ENCODE measurements at places on chromosomes 2 and 18.

DNA sequence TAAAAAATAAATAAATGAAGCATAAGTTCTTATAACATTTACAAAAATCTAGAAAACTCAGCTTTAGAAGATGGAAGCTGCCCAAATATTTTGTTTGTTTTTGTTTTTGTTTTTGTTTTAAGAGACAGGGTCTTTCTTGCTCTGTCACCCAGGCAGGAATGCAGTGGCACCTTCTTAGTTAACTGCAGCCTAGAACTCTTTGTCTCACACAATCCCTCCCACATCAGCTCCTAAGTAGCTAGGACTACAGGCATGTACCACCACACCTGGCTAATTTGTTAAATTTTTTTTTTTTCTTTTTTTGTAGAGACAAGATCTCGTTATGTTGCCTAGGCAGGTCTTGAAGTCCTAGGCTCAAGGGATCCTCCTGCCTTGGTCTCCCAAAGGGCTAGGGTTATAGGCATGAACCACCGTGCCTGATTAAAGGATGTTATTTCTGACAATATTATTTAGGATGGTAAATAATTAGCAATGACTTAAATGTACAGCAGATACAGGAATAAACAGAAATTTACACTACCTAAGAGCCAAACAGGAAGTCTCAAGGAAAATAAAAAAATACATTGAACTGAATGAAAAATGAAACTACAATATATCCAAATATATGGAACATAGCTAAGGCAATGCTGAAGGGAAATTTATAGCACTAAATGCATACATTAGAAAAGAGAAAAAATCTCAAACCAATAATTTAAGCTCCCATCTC, 17.2 kb downstream of the SESTD1 start:
- no peak for DNase-seq

- DNase-seq, result no peak
These were observed 35.6 kb upstream of the UBE2F start for GRCh38 chr2:237931205-237931721.

- no peak for DNase-seq
These were observed 91.6 kb upstream of the RMP24 start for GRCh38 chr18:35880788-35881455.

GRCh38 chr18:42773870-42774269, 341.6 kb downstream of the RIT2 start:
- DNase-seq, result no peak

DNA sequence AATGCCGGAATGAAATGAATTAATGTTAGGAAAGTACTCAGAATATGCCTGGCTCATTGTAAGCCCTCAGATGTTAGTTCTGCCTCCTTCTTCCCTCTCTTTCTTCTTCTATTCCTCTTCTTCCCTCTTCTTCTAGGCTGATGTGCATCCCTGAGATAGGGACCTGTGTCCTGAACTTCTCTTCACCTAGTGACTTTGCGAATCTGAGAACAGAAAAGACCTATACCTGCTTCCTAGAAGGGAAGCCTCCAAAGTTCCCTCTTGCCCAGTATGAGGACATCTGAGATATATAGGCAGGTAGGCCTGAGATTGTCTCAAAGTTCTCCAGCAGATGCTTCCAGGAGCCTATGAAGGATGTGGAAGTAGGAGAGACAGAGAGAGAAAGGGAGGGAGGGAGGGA, 8.1 kb upstream of the CYP27A1 start:
- no peak for DNase-seq

DNA sequence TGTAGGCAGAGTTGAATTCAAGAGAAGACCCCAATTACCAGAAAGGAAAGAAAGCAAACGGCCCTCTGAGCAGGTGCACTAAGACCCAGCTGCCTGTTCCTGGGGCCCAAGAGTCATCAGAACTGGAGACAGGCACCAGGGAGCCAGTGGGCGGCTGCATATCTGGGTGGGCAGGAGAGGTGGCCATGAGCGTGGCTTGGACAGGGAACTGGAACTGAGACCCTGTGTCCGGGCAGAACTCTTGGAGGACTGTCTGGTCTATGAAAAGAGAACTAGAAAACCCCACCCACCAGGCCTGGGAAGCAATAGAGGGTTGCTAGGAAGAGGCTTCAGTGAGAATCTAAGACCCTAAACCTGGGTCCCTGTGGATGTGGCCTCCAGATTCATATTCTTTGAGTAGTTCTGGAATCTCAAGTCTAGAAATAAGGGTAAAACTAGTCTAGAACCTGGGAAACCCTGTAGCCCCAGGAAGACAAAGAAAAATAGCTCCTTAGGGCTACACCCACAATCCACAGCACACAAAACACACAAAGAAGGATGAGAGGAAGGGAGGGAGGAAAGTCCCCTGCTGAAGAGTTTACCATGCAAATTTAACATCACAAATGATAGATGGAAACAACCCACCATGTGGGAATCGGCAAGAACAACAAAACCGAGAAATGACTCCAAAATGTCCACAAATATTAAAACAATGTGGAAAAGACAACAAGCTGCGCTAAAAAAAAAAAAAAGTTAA, 147.0 kb downstream of the HDAC4 start:
- DNase-seq, result no peak

GRCh38 chr2:158926478-158926948, 41.9 kb upstream of the TANC1 start:
- no peak for DNase-seq

DNA sequence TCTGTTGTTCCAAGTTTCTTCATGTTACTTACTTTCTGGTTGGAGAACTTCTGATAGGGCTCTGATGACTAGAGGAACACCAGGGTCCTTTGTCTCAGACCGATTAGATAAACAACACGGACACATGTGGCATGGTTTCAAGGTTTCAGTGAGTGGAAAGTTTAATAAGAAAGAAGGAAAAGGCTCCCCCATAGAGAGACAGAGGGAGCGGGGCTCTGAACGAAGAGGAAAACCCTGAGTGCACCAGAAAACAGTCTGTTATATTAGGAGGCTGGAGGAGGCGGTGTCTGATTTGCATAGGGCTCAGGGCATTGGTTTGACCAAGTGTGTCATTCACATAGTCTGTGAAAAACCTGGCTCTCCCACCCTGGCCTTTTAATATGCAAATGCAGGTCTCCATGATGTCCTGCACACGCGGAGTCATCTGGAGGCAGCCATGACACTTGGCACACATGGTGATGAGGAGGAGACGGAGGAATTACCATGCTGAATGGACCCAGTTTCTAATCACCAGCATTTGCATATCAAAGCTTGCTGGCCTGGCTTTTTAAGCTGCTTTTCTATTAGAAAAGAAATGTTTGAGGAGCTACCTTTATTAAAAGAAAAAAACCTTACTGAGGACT, 94.2 kb downstream of the PTPN4 start:
- no peak for DNase-seq

DNA sequence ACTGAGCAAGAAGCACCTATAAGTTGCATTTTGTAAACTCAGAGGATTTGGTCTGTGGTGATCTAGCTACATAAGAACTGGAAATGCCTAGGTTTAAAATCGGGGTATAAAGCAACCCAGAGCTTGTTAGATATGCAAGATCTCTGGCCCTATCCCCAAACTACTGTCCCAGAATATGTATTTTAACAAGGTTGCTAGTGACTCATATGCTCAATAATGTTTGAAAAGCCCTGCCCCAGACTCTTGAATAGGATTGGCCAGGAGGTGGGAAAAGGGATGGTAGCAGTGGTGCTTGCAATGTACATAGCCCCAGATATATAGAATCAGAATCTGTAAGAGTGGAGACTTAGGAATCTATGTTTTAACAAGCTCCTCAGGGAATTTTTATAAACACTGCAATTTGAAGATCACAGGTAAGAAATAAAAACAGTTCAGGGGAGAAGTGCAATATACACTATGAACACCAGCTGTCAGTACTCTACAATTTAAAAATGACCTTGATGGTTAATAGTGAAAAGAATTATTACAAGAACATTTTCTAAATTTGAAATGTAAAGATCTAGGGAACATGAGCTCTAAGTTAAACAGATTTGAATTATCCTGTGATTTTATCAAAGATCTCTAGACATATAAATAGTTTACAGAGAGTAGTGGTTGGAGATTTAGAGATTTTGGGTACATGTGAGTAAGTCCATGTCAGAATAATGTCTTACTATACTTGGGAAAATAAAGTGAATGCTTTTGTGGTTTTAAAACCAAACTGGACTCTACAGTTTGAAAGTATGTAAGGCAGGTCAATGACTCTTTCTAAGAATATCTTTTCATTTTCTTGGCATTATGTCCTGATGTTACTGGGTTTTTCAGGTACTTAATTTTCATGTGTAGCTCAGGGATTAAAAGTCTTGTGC, 7.7 kb upstream of the MMADHC start:
- DNase-seq, result no peak

GRCh38 chr2:96568094-96568493, 31.5 kb downstream of the ARID5A start:
- no peak for DNase-seq

DNA sequence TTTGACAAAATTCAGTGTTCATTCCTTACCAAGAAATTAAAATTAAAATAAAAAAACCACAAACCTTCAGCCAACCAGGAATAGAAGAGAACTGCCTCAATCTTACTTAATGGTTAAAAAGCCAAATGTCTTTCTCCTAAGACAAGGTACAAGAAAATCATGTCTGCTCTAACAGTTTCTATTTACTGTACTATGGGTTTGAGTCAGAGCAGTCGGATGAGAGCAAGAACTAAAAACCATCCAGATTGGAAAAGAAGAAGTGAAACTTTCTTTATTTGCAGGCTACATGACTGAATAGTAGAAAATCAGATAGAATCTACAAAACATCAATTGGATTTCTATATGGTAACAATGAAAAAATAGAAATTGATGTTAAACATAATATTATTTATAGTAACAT, 555.5 kb upstream of the TNP1 start:
- DNase-seq, result no peak

DNA sequence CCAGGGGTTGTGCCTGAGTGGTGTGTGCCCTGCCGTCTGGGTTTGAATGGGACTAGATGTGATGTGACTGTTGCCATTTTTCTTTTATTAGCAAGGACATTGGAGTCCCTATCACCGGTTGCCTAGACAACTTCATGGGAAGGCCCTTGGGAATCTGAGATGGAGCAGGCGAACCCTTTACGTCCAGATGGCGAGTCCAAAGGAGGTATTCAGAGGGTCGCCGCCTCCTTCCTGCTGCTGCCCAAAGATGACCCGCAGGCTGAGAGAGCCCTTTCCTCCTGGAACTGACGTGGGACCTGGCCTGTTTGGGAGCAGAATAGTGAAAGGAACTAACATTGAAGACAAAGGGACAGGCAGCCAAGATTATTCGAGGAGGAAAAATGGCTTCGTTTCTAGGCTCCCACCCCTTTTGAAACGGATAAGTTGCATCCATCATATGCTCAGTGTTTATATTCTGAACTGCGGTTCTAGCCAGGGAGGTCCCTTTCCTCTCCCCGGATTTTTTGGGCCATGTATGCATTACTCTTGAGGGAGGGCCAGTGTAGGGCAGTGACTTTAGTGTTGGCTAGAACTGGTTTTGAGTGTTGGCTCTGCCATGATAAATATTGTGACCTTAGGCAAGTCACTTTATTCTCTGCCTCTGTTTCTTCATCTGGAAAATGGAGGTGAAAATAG, 673 bp downstream of the CENPO start:
- peak; percentile 48 for DNase-seq

- peak; percentile 30 for DNase-seq
These were observed 122.2 kb upstream of the PXDN start for GRCh38 chr2:1866402-1867111.

All from SK-N-DZ (cell line).